ENCODE measurements at places on chromosomes 6 and 20. TPM values are rescaled to one million over a fixed set of nuclear protein-coding genes. Genes with fewer than 3 reads are reported as not detected.

Gene DEFB116
- not detected for total RNA-seq

DNA sequence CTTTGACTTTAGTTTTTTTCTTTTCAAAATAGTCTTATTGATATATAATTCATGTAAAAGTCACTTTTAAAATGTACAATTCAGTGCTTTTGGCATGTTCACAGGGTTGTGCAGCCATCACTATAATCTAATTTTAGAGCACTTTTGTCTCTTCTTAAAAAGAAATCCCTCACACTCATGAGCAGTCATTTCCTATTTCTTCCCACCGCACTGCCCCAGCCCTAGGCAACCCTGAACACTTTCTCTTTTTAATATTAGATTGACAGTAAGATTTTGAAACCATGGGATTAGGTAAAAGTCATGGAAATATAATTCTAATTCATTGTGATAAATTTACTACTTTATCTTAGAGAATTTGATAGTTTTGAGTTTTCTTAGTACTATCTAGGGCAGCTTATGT is 309.4 kb downstream of the UTRN start:
- no peak for DNase-seq

Gene BPIFB2
- not detected for total RNA-seq

DNA sequence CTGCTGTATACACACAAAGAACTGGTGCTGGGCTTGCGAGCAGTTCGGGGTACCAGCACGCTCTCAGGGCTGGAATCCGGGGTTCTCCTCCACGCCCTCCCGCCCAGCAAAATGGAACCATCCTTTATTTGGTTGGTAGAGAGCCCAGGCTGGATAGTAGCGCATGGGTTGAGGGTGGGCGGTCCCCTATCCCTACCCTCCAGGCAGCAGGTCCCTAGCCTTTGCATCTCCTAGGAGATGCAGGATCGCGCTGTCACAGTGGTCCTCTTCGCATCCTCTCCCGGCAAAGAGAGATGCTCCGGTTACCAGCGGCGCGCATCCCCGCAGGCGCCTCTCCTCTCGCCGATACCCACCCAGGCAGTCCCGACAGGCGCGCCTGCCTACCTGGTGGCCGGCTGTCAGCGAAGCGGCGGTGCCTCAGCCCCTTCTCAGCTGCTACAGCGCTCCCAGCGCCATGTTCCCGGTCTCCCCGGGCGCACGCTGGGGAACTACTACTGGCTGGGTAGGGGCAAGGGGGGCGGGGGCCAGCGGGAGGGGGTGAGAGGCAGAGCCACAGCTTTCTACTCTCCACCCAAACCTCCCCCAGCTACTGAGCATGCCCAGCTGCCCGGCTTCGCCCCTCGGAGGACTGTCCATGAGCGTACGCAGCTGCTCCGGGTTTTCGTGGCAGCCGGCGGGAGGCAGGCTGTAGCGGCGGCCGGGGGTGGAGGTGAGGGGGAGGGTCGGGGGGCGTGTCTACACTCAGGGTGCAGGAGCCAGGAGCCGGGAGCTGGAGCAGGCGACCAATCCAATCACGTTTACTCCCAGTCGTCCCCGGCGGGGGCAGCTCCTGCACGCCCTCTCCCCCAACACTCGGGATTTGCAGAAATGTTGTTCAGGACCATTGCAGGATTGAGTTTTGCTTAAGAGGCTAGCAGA is at the start of gene PAK5:
TSS of gene PAK5 (minus strand) at position 699 of the 918 bp plus-strand sequence. CDS start 194,748 bp downstream, outside the sequence.
- no peak for DNase-seq

Gene EMILIN3
- total RNA-seq, result not detected

- no peak for DNase-seq
Measured at GRCh38 chr20:31590717-31591225, 14.3 kb upstream of the ID1 start.

Measured in activated naive CD8-positive, alpha-beta T cell treated with anti-CD3 and anti-CD28 coated beads, Interleukin-2, amount 10 ng/mL, durations not matched to agents 7 days and 5 days (primary cell).